ENCODE measurements at places on chromosomes 1 and 21.
A peak's percentile ranks its signal among the peaks of the same experiment; 100 is the strongest.

- DNase-seq, result no peak
Observed at GRCh38 chr1:53049574-53049967, 12.4 kb upstream of the PODN start.

- no peak for DNase-seq
Observed at GRCh38 chr1:203658274-203658673, 31.6 kb downstream of the ATP2B4 start.

- peak; percentile 59 for DNase-seq
Observed at GRCh38 chr1:184513966-184514365, 127.1 kb downstream of the C1orf21 start.

- DNase-seq, result no peak
Observed at GRCh38 chr1:2248854-2249558, 20.9 kb downstream of the SKI start.

DNA sequence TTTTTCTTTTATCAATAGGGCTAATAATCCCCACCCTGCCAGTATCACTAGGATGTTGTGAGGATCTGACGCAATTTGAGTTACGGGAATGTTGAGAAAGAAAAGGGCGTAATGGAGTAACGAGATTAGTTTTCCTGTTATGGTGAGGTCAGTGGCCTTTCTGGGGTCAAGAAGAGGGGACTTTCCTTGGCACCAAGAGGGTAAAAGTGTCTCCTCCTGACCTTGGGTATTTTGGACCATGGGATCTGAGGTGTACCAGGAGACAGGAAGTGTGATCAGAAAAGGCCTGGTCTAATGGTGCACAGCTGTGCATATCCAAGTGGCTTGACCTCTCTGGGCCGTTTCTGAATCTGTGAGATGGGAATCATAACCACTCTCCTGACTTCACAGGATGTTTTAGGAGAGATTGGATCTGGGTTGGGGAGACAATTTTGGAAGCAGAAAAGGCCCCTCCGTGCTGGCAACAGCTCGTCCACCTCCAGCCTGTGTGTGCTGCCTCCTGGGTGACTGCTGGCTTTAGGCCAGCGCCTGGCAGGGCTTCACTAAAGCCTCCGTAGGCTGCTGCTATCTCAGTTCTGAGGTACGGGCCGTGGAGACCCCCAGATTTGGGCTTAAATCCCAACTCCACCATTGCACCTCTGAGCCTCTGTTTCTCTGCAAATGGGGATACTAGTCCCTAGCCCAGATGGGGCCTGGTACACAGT is 37.1 kb downstream of the ALPL start:
- no peak for DNase-seq

- peak; percentile 48 for DNase-seq
Observed at GRCh38 chr21:45098867-45099266, 24.5 kb downstream of the ADARB1 start.

DNA sequence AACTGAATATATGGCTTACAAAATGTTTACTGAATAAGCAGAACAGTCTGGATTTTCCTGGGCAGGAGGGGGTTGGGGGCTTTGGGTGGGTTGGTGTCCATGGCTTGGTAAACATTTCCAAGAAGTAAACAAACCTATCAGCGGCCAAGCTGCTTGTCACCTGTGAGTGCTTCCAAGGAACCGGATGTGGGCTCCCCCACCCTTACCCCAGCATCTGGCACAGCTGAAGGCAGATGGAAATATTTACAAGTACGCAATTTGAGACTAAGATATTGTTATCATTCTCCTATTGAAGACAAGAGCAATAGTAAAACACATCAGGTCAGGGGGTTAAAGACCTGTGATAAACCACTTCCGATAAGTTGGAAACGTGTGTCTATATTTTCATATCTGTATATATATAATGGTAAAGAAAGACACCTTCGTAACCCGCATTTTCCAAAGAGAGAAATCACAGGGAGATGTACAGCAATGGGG is at the start of gene CLCA1:
Gene CLCA1 (plus strand): TSS at position 427 of the 477 bp plus-strand sequence. CDS start 45 bp downstream, at position 472.
- no peak for DNase-seq

GRCh38 chr1:243731974-243732625 is 117.9 kb downstream of the AKT3 start:
- no peak for DNase-seq

DNA sequence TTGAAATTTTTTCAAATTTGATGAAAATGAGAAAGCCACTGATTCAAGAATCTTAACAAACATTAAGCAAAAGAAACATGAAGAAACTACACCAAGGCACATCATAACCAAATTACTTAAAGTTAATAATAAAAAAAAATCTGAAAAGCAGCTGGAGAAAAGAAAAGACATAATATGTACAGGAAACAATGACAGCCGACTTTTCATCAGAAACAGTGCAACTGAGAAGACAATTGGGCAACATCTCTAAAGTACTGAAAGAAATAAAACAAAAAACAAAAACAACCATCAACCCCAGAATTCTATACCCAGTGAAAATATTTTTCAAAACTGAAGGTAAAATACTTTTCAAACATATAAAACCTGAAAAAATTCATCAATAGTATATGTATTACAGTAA is 73.8 kb upstream of the DMRTA2 start:
- no peak for DNase-seq

GRCh38 chr1:193479187-193479586 is 292.8 kb upstream of the B3GALT2 start:
- no peak for DNase-seq

DNA sequence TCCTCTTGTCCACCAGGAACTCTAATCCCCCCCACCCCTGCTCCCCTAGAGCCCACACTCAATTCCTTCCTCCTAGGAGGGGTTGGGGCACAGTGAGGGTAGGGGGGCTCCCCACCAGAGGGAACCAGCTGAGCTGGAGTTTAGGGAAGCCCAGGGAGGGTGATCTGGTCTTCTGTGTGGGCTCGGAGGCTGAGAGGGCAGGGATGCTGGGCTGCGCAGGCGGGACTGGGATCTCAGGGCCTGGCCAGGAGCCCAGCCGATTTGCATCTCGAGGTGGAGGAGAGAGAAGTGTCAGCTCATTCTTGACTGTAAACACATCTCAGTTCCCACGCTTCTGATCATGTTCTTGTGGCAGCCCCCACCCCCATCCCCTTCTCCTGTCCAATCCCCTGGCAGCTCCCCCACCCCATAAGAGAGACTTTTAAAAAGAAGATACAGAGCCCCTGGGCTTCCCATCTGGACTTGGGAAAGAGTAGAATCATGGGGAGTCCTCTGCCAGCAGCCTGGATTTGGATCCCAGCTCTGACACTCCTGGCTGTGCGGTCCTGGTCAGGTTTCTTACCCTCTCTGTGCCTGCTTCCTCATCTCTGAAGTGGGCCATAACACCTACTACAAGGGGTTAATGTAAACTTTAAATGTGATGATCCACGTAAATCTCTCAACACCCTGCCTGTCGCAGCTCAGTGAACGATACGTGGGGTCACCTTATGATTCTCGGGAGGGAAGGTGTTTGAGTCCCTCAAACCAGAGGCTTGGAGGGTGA is 6.6 kb downstream of the PEAR1 start:
- DNase-seq, result no peak

- no peak for DNase-seq
Observed at GRCh38 chr1:160377585-160378206, 10.8 kb downstream of the NHLH1 start.

GRCh38 chr1:227372726-227373130 is 54.4 kb upstream of the CDC42BPA start:
- DNase-seq, result no peak

DNA sequence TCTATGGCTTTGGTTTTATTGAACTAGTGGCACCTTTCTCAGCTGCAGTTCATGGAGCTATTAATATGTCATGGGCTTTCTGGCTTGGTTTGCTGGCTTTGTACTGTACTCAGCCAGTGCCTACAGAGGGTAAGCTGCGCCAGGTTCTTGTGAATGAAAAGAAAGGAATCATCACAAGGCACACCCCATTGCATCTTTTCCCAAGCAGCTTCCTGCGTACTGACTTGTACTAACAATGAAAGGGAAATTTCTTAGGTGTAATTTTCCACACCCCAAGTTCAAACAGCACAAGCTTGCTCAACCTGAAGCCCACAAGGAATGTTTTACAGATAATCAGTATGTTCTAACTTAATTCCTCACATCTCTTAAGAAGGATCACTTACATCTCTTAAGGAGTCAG is 78.0 kb upstream of the TNFSF18 start:
- no peak for DNase-seq

DNA sequence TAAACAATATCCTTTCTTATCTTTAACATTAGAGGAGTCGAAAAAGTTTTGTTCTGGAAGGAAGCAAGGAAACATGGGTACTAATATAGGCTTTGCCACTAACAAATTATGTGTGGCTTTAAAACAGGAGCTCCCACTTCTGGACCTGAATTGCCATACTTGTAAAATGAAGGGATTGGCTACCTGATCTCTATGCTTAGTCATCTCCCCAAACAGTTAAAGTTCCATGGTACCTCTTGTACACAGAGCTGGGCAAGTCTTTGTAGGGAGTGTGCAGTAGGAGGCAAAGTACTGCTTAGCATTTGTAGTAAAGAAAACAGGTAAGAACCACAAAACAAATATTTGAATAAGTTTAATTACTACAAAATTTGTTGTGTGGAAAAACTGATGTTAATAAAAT is 81.3 kb downstream of the MAST2 start:
- DNase-seq, result no peak

DNA sequence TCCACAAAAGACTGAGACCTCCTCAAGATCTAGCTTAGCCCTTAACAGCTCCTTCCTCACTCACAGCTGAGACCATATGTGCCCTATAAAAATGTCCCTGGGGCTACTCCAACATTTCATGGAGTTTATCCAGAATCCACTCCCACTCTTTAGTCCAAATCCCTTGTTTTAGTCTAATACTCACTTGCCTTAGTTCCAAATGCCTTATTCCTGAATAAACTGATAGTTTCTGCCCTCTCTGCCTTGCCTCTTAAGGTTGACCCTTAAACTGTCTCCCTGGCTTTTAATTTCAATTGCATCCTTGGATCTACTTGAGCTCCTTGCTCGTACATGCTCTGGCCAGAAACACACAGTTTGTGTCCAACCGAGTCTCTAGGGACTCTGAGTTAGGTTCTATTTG is 47.3 kb upstream of the LYPLAL1 start:
- DNase-seq, result no peak
